Stimulated activated CD4-positive, alpha-beta T cell treated with anti-CD3 and anti-CD28 coated beads, Interleukin-12 subunit alpha, Interleukin-12 subunit beta, amount 100 ng/mL, for 24 hours (primary cell): ENCODE measurements at places on chromosomes 5 and 9.

GRCh38 chr5:172004824-172005237 is 1.6 kb downstream of the FBXW11 start:
- DNase-seq, result peak; percentile 11

GRCh38 chr5:177335701-177336065 is 15.8 kb downstream of the LMAN2 start:
- DNase-seq, result no peak

DNA sequence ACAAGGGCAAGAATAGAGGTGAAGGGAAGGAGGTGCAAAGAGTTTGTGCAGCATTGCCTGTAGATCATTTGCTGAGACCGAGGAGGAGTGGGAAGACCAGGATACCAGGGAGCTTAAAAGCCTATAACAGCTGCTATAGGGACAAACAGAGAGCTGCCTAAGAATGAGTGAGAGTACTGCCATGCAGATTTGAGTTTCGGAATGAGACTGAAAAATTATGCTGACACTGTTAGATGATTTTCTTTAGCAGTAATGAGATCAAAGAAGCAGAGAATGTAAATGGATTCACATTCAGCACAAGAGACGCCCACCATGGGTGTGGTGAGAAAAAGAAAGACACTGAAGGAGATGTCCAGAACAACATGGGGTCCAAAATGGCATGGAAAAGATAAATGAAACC is 69.7 kb downstream of the EPB41L4A start:
- DNase-seq, result no peak

GRCh38 chr9:69317894-69318293 is 7.1 kb upstream of the ENTREP1 start:
- DNase-seq, result no peak

- DNase-seq, result no peak
Observed at GRCh38 chr5:143806579-143806978, 5.4 kb upstream of the HMHB1 start.

GRCh38 chr9:76004526-76004925 is 114.1 kb downstream of the PCSK5 start:
- DNase-seq, result no peak

GRCh38 chr5:1380011-1380817 is 35.3 kb upstream of the CLPTM1L start:
- peak; percentile 22 for DNase-seq

GRCh38 chr5:154669402-154669801 is 85.8 kb upstream of the LARP1 start:
- no peak for DNase-seq

- DNase-seq, result no peak
Observed at GRCh38 chr5:132260051-132260450, 2.6 kb downstream of the PDLIM4 start.

DNA sequence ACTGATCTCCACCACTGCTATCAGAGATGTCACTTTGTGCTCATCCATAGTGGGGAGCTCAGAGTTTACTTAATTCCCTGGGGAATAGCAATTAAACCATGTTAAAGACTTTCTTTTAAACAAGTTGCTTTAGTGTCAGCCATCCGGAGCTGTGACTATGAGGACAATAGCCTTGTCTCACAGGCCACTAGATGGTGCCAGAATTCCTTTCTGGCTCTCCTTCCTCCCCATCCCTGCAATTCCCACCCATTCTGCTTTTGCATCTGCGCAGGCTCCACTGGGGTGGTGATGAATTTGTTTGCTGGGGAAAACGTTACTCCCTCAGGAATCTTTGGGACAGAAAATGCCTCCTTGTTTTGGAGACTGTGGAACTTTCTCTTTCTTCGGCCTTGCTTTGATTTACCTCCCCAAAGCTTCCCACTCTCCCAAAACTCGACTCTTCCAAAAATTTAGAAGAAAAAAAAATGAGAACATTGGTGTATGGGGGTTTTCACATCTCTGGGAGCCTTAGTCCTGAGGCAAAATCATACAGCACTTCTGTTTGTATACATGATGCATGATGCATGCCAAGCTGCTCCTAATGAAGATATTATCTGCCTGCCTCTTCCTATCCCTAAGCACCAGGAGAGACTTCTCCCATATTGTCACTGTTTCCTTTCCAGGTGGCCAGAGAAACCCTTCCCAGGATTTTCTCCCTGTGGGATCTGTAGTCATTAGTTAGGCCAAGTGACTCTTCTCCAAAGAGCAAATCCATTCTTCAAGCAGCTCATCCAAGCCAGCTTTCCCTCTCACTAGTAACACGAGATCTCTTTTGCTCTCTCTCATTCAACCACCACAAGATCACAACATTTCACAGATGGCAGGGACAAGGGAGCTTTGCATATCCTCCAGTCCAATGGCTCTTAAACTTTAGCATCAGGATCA is 466.1 kb downstream of the TLR4 start:
- DNase-seq, result no peak

DNA sequence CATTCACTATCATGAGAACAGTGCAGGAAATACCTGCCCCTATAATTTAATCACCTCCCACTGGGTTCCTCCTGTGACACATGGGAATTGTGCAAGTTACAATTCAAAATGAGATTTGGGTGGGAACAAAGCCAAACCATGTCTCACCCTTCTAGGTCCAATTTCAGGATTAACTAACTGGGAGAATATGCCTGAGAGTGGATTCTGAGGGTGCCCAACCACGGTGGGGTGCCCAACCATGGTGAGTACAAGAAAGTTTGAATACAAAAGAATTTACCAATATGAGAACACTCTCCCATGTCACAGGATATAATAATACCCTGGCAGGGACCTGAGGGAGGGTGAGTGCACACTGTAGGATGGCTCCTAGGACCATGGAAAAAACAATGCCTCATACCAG is 17.2 kb upstream of the GDA start:
- no peak for DNase-seq

DNA sequence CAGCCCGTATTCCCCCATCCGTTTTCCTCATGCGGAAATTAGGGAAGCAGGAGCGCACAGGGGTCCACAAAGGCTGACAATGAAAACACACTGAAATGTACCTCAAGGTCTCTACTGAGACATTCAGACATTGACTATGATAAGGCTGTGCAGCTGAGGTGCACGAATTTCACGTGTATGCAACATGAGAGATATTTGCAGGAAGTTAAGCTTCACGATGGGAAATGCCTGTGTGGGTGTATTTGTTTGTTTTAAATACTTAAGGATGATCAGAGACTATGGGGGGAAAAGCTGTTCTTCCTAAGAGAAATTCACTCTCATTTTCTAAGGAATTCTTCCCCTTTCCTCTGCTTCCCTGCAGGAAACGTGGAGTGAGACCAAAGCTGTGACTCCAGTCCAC is 2.6 kb upstream of the SPATA31E1 start:
- no peak for DNase-seq

GRCh38 chr5:143968071-143968878 is 156.3 kb downstream of the HMHB1 start:
- DNase-seq, result no peak

DNA sequence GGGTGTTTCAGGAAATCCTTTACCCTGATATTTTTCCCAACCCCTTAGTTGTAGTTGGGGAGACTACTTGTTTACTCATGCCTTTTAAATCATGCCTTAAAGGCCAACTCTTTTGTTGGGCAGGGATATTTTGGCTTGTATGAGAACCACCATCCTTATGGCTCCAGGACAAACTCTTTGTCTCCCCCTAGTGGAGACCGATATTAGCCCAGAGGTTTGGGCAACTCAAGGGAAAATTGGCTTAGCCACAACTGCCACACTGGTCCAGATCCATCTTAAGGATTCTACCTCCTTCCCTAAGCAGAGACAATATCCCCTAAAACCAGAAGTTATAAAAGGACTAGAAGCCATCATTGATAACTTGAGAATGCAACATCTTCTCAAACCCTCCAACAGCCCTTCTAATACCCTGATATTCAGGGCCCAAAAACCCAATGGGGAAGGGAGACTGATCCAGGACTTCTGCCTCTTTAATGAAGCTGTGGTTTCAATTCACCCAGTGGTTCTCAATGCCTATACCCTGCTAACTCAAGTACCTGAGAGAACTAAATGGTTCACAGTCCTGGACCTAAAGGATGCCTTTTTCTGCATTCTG is 100.9 kb upstream of the HCN1 start:
- DNase-seq, result no peak

GRCh38 chr5:154038707-154039457 is at the start of the genes FAM114A2 and MFAP3:
Gene FAM114A2 (minus strand): TSS chr5:154038910. CDS start chr5:154034953, 3,957 bp downstream.
Gene MFAP3 (plus strand): TSS chr5:154038967. CDS start chr5:154049723, 10,756 bp downstream.
- DNase-seq, result peak; percentile 83

- no peak for DNase-seq
Observed at GRCh38 chr9:137556069-137556838, 4.6 kb downstream of the MRPL41 start.

DNA sequence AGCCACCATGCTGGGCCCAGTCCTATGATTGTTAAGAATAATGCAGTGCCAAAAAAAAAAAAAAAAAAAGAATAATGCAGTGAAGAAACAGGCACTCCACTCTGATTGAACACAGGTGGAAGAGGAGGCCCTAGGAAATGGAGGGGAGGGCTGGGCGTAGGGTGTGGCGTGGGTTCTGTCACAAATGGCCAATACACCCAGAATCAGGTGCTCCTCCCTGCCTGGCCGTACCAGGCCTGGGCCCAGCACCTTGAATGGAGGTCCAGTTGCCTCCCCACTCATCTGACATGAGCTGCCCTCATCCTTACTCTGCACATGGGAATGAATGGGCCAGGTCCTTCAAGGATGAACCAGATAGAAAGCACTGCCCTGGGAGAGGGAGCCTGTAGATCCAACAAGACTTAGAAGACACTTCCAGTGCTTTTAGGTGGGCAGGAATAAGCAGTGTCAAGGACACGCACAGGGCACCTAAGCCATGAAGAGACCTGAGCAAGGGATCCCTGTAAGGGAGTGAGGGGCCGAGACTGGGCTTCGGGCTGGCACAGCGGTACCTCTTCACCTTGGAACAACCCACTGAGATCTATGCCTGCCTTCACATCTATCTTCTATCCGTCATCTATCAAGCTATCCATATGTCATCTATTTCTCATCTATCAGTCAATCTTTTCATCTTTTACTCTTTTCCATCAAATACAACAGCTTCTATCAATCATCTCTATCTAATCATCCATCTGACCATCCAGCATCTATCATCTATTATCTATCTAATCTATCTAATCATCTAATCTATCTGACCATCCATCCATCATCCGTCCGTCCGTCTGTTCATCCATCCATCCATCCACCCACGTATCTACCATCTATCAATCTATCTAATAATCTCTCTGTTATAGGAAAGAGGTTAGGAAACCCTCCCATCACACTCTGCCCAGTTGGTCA is 15.9 kb downstream of the NINJ1 start:
- DNase-seq, result no peak

DNA sequence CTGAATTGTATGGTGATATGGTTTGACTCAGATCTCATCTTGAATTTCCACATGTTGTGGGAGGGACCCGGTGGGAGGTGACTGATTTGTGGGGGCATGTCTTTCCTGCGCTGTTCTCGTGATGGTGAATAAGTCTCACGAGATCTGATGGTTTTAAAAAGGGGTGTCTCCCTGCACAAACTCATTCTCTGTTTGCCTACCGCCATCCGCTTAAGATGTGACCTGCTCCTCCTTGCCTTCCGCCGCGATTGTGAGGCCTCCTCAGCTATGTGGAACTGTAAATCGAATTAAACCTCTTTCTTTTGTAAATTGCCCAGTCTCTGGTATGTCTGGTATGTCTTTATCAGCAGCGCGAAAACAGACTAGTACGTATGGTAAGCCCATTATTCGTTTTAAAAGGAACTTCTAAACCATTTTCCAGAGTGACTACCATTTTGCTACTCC is 48.7 kb downstream of the SLC36A1 start:
- no peak for DNase-seq

DNA sequence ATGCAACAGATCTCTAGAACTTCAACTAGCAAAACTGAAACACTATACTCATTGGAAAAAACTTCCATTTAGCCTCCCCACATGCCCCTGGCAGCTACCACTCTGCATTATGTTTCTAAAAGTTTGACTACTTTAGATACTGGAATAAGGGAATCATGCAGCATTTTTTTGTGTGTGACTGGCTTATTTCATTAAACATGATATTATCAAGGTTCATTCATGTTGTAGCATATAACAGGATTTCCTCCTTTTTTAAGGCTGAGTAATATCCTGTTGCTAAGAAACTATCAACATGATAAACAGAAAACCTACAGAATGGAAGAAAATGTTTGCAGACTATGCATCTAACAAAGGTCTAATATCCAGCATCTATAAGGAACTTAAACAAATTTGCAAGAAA is 597.9 kb downstream of the DMRTA1 start:
- no peak for DNase-seq

GRCh38 chr9:127035423-127035822 is 87.0 kb downstream of the ANGPTL2 start:
- no peak for DNase-seq

DNA sequence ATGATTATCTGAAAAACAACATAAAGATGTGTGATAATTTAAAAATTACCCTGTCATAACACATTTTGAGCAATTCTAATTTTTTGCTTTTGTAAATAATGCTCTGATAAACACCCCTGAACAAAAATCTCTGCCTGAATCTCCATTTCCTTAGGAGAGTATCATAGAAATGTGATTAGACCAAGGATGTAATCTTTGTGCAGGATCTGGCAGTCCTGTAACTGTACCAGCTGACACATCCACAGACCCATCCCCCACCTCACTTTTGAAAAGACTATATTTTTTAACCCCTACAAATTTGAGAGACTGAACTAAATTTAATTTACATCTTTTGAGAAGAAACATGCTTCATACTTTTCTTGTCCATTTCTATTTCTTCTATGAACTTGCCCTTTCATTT is 101.7 kb downstream of the GNAQ start:
- DNase-seq, result no peak

GRCh38 chr5:170355601-170356098 is 33.5 kb downstream of the KCNMB1 start:
- no peak for DNase-seq

DNA sequence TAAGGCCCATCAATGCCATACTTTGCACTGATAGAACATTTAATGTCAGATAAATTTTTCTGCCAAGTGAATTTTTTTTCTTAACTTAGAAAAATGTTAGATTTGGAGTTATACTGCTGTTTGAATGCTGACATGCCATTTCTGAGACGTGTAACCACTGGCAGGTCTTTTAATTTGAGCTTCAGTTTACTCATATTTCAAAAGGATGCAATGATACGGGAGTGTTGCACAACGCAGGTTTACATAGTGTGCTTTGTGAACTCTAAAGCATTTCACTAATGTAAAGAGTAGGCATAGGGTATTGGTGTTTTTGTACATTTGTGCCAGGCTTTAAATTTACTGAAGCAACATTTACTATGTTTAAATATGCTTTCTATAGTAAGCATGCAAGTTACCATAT is 4.2 kb downstream of the ZBTB43 start:
- DNase-seq, result no peak

- no peak for DNase-seq
Observed at GRCh38 chr9:37998881-37999587, 70.0 kb downstream of the SHB start.

DNA sequence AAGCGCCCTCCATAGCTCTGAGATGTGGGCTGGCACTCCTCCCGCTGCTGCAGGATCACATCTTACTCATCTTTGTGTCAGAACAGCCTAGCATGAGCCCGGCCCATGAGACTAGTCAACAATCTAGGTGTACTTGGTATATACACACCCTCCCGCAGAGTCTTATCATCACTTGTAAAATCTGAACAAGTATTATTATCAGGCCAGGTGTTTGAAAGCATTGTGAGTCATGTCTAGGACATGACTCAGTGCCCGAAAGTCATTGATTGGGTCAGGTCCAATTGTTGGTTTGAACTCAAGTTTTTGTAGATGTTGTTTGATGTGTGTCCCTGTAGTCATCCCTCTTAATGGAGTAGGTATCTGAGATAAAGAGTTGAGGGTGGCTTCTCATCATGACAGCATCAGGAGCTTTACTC is 108.7 kb downstream of the CFAP90 start:
- DNase-seq, result no peak
